ENCODE measurements at places on chromosomes 3 and 15.

DNA sequence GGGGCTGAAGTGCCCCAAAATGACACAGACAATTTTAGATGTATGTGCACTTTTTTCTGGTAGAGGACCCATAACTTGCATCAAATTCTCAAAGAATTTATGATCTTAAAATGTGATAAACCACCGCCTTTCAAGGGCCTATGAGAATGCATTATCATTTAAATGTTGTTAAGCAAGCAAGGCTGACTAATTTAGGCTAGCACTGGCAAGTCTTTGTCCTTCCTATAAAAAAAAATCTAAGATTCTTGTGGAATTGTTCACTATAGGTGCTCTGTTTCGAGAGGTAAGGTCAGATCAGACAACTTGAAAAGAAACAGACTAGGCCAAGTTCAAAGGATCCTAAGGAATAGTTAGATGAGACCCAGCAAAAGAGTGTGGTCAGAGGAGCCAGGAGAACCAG is 128.9 kb upstream of the PHLDB2 start:
- no peak for DNase-seq

DNA sequence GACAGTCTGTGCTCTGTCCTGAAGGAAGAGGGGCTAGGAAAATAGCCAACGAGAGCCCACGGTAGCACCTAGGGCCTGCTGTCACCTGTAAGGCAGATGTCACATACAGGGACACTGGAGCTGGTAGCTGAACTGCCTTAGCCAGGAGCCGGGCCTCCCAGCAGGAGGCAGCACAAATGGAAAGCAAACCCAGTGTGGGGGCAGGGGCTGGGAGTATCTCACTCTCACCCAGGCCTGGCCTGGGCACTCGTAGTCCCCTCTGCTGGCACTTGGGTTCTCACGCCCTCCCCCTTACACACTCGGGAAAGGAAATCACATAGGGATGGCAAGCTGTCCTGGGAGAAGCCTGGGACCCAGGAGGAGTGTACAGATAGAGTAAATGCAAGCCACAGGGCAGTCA is 173.1 kb upstream of the CHRNA7 start:
- DNase-seq = no peak

- no peak for DNase-seq
These were observed 367.1 kb downstream of the EPHA3 start for GRCh38 chr3:89474333-89475130.

DNA sequence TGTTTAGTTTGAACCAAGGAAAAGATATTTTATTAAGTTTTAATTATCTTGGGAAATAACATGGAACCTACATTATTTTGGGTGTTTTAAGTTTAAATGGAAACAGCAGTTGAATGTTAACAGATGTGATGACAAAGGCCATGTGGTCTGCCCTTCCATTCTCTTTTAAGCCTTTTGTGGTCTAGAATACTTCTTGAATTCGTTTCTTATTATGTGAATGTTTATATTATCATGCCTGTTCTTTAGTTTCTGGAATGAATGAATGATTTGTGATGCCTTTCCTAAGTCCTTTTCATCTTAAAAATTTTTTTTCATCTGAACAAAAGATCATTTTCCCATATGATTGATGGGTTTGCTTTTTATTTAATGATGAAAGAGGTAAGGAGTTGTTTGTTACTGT is 44.6 kb downstream of the SNRK start:
- DNase-seq = no peak

DNA sequence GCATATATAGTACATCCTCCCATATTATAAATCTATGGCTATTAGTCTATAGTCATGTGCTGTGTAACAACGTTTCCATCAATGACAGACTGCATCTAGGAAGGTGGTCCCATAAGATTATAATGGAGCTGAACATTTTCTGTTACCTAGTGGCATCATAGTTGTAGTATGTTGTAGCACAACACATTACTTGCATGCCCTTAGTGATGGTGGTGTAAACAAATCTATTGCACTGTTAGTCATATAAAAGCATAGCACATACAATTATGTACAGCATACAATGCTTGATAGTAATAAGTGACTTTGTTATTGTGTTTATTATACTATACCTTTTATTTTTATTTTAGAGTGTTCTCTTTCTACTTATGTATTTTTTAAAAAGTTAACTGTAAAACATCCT is 37.4 kb upstream of the TNFSF10 start:
- no peak for DNase-seq

DNA sequence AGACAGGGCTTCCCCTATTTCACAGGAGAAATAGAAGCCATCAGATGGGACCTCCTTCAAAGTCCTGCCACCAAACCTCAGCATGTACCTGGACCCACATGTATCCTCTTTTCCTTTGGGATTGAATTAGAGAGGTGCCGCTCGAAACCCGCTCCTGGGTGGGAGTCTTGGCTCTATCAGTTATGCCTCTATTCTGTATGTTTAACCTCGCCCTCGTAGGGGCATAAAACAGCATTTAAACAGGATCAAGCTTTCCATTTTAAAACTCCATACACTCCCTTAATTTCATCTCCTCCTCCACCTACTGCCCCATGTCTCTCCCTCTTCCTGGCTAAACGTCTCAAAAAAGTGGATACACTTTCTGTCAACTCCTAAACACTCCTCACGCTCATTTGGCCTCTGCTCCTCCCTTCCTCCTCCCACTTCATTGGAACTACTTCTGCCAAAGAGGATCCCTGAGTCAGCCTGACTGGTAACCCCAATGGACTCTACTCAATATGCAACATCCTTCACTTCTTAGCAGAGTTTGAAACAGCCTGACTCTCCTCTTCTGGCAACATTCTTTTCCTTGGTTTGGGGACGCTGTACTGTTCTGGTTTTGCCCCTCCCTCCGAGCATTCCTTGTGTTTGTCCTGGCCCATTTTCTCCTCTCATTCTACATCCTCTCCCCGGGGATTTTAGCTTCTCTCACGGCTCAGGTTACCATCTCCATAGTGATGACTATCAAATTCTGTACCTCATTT is 23.0 kb upstream of the MUC20 start:
- no peak for DNase-seq

GRCh38 chr15:38424101-38424552 is 29.8 kb upstream of the FAM98B start:
- no peak for DNase-seq

DNA sequence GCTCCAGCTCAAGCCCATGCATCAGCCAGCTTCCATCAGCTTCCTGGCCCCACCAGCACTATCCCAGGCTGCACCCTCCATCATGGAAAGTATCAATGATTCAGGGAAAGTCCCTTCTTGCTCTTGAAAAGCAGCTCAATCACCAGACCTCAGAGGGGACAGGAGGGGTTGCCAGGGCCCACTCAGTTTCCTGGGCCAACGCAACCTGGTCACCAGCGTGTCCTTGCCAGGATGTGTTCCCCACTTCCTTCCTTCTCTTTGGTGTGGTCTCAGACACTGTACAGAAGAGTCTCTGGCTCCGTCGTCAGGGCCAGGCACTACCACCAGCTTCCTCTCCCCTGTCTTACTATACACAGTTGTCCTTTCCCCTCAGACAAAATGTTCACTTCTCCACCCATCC is 3.0 kb downstream of the HDC start:
- DNase-seq = no peak

GRCh38 chr3:128313071-128313725 is 153.5 kb downstream of the DNAJB8 start:
- DNase-seq = no peak

DNA sequence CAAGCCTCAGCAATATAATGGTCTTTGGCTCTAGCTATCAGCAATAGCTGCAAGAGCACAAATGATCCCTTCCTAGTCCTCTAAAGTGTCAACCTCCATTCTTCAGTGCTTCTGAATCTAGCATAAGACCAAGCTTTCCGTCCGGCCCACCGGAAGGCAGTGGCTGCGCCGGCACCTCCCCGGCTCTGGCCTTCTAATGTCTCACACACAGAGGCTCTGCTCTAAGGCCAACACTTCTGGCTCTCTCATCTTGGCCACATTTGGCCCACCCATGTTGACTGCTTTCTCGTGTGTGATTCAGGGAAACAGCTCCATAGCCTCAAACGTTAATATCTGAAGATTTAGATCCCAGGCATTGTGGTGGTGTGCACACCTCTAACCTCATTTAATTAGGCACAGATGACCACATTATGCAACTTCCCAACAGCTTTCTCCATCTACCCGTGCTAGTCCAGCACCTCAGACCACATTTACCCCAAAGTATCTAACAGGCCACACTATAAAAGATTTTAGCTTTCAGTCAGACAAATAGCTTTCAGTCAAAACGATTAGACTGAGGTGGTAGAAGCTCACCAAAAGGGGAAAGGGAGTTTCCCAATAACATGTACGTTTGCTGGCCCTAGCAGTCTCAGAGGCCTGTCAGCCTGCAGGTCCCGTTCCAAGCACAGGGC is 19.3 kb downstream of the SLC51A start:
- no peak for DNase-seq

DNA sequence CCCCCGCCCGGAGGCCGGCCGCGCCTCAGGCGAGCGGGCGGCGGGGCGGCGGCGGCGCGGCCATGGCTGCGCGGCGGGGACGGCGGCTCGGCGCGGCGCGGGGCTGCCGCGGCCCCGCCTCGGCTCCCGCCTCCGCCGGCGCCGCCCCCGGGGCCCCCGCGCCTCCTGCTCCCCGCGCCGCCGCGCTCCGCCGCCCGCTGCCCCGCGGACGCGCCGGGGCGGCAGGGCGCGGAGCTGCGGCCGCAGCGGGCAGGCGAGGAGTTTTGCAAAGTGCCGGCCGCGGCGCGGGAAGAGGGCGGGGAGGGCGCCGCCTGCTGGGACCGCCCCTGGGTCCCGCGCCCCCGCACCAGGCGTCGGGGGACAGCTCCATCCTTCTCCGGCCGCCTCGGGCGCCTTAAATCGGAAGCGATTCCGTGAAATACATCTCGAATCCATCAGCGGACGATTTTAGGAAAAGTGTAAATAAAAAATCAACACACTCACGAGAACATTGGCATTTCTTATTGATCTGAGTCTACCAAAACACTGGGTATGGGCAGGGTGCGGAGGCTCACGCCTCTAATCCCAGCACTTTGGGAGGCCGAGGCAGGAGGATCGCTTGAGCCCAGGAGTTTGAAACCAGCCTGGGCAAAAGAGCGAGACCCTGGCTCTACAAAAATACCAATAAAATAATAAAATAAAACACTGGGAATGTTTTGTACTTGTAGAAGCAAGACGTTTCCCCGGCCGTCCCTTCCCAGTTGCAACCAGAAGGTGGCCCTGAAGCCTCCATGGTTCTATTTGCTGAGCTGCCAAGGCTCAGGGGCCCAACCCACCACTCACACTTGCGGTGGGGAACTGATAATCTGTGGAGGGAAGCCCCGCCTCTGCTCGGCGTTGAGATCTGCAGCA is 136.9 kb downstream of the NUP210 start:
- no peak for DNase-seq

- DNase-seq = no peak
These were observed 11.7 kb downstream of the LRRFIP2 start for GRCh38 chr3:37162501-37163245.
